Fibroblast of mammary gland (primary cell): ENCODE measurements at places on chromosomes 5 and 9.
A peak's percentile ranks its signal among the peaks of the same experiment; 100 is the strongest.

DNA sequence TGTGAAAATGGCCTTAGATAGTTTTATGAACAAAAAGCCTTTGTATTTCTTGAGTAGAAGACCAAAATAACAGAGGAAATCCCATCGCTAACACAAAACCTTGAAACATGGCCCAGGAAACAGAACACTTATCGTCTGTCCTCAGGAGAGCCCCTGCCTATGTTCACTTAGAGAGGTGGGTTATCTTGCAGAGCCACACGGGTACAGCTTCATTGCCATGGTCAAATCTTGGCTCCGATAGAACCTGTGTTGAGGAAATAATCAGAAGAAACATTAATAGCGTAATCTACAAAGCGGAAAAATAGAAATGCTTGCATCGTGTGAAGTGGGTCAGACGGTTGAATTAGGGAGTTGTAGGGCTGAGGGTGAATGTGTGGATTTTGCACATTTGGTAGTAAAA is 216.1 kb downstream of the MAST4 start:
- DNase-seq, result no peak

DNA sequence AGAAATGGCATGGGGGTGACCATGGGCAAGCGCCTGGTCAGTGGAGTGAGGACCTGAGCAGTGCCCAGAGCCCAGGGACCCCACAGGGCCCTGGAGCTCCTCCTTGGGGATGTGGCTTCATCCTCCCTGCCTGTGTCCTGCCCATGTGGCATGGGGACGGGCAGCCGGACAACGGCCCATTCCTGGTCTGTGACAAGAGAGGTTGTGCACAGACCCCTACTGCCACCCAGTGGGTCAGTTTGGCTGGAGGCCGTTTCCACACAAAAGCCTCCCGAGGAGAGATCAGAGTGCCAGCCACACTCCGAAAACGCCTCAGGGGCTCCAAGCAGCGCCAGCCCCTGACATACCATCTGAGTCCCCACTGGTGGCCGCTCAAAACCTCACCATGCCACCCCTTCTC is 19.8 kb downstream of the SLC6A18 start:
- no peak for DNase-seq

DNA sequence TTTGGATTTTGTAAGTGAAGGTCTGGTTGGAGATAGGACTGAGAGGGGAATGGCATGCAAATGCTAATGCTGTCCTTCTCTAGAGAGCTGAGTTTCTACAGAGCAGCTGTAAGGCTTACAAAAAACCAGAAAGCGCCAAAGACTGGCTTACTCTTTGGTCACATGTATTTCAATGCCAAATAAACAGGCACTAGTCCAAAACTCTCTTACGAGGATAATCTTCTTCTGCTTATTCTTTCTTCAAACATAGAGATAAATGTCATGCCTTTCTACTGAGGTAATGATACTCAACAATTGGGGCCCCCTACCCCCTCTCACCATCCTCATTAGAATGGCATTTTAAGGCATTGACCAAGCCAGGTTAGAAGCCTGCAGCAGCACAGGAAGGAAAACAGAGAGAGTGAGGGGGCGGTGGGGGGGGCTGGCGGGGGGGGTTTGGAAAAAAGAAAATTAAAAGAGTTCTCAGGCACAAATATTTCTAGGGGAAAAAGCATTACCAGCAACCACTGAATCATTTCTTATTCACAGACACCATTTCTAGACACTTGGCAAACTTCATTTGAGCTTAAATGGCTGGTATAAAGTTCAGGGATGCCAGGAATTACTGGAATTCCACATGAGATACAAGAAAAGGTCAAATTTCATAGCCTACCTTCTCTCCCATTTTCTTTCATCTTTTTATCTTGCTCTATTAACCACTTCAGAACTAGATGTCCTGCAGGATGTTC is 34.0 kb downstream of the PUM3 start:
- peak; percentile 74 for DNase-seq

- no peak for DNase-seq
Observed at GRCh38 chr9:136270173-136270705, 24.6 kb upstream of the QSOX2 start.

DNA sequence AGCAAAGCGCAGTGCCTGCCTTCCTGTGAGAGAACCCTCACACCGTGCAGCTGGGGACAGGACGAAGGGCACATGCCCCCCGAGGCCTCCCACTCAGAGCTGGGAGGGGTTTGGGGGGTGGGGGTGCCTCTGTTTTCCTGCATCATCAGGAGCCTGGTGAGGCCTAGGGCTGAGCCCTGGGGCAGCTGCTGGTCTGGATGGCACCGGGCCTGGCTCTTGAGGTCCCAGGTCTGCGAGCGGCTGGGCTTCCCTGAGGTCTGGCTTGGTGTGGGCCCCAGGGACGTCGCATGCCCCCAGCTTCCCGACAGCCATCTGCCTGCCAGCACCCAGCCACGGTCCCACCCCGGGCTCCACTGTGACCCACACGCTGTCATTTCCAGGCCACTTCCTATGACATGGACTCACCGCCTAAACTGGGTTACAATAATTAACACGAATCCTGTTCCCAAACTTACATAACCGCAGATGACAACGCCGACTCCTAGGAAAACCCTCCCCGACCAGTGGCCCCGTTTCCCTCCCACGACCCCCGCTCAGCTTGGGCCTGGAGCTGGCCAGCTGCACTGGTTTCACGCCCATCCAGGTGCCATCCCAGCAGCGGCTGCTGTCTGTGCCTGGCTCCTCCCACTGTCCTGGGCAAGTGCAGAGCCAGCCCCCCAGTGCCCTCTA is 8.7 kb downstream of the NACC2 start:
- DNase-seq, result no peak

- DNase-seq, result peak; percentile 34
Observed at GRCh38 chr9:137217276-137218211, 4.5 kb downstream of the RNF208 start.
